Foreskin fibroblast (primary cell): ENCODE measurements at places on chromosomes 6 and 20.

GRCh38 chr6:88666901-88667300, 296.5 kb downstream of the RNGTT start:
- DNase-seq: no peak

DNA sequence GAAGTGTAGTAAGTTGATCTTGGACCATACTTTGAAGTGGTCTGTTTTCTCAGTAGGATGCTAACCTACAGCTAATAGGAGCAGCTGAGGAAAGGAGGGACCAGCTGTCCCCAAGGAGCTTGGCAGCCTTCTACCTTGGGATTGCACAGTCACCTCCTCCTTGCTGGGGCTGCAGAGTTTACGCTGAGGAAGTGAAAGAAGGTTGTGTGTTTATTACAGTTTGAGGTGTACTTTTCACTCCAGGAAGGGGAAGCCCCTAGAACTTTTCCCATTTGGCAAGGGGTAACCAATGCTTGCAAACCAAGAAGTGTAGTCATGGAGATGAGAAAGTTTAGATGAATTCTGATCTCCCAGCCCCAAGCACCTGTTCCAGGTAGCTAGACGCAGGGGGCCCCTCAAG, 58.8 kb downstream of the BMP6 start:
- DNase-seq: no peak

DNA sequence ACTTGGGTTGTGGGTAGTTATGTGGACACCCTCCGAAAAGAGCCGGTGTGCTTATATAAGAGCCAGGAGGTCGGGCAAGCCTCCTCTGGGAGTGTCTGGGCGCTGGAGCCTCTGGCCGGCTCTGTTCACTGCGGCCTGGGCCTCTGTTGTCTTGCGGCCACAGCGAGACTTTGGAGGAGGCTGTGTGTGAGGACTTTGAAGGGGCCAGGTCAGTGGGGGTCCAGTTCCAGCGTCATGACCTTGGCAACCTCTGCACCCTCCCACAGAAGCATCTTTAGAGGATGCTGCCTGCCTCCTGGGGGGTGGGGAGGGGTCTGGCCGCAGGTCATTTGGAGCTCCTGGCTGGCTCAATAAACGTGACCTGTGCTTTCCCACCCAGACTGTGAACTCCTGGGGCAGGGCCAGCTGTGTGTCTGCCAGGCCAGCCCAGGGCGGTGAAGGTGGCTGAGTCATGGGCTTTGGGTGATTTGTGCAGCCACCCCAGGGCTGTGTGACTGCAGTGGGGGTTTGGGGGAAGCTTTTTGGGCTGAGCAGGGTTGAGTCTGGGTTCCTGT, 1.2 kb downstream of the TCEA2 start:
- peak; percentile 60 for DNase-seq

DNA sequence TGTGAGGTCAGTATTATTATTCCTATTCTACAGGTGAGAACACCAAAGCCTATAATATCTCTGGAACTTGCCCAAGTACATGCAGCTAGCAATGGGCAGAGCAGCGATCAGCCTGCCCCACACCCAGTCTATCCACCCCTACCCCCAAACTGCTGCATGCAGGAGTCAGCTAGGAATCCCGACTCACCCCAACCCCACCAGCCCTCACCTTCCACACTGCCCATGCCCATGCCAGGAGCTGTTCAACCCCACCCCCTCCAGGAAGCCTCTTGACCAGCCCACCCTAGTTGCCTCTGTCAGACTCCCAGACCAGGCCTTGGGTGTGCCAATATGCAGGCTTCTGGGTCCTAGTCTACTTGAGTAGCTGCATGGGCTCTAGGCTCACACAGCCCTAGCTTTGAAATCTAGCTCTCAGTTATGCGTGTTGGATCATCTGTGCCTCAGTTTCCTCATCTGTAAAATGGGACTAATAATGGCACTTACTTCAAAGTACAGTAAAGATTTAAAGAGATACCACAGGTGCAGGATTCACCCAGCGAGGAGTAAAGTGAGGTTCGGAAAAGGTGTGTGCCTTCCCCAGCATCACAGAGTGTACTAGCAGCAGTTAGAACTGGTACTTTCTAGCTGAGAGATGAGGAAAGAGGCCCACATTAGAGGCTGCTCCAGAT, 173.2 kb downstream of the VEGFA start:
- no peak for DNase-seq

- no peak for DNase-seq
Observed at GRCh38 chr6:169858935-169859351, 107.5 kb downstream of the ERMARD start.

DNA sequence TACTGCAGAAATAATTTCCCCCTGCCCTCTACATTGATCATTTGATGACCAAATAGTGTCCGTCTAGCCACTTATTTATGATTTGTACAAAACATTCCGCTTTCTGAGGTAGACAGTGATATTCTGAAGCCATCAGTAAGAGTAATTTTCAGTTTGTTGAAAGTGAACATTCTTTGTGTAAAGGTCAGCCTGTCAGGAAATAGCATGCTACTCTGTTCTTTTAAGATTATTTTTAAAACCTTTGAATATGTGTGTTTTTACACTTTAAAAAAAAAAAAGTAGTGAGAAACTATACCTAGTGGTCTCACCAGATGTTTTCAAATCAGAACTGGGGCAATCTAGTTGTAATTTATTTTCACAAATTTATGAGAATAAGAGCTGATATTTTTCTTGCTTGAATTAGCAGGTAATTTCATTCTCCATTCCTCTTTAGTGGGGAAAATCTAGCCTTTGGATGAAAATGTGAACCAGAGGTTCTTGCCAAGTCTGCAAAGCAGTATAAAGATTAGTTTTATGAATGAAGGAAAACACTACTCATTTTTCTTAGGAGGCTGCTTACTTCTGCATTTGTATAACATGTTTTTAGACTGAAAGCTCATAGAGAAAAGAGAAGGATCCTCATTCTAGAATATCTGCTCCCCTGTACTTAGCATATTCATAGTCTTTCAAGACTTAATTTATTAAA, 12.1 kb upstream of the REV3L start:
- DNase-seq: no peak

DNA sequence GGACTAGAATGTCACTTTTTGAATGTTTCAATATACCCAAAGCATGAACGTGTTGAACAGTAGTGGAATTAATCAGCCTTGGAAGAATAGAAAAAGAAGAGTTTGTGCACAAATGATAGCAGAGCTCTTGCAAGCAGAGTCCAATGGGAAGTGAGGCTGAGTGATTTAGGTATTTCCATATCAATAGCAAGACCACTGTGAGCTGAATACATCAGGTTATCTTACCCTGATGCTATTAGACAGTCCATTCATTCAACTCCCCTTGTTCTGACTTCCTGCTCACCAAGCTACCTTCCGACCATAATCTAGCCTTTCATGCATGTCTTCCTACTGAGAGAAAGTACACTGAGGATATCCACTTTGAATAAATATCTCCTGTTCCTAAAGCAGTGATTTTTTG, 349.2 kb upstream of the RNF217 start:
- DNase-seq: no peak

DNA sequence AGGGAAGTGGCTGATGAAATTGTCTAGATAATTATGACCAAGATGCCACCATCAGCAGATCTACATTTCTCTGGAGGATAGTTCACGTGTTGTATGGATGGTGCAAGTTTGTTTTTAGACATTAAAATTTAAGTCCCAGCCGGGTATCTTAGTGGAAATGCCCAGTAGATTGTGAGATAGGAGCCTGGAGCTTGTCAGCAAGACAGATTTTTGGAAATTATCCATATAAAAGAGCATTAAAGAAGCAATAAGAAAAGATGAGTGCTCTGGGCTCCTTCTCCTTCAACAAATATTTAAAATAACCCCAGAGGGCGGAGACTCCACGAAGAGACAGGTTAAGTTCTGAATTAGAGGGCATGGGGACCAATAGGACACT, 47.6 kb upstream of the SMLR1 start:
- no peak for DNase-seq

GRCh38 chr6:117985916-117986315, 78.9 kb downstream of the SLC35F1 start:
- DNase-seq: no peak

DNA sequence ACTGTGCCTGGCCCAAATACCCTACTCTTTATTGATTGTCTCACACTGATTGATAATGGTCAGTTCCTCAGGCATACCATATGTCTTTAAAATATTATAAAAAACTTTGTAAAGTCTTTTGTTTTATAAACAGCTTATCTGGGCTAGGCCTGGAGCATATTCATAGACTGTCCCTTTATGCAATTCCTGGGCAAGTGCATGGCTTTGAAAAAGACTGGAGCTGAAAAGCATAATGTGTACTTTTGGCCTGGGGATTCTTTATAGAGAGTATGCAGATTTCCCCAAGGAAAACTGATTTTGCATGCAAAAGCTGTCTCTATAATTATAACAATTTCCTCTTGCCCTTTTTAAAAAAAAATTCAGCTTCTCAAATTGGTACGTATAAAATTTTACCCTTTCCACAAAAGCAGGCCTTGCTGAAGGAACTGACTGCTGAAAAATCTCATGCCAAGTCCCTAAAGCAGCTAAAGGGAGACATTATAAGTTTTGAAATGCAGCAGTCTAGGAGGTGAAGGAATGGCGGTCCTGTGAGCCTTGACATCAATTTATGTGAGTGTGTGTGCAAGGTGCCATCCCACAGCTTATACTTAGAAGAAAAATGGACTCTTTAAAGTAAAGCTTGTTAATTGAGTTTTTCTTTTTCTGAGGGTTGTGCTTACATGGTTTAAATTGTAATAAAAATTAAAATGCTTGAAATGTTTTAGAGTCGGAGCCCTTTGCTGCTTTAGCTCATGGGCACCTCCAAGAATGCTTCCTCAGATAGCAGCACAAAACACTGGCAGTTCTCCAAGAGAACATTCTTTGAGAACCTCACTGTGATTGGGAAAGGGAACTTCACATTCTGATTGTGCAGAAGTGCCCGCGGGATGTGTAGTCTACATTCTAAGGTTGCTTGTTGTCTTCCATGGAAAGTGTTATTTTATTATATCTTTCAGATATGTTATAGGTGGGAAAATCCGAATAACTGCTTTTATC, 43.9 kb downstream of the PLCB4 start:
- DNase-seq: peak; percentile 72

DNA sequence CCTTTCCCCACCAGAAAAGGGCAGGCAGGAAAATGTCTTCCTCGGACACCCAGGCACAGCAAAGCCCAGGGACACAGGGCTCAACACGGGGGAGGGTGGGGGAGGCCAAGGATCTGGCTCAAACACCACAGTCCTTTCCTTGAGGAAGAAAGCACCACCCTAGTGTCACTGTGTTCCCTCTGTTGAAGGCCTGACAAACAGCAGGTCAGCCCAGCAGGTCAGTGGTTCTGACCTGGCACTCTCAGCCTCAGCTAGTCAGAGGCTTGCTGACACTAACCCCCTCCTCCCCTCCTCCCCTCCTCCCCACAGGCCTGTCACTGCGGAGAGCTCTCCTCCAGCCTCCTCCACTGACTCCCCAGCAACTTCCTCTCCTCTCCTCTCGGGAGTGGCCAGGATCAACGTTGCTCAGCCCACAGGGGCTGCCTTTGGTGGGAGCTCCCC, 239.6 kb downstream of the LRFN2 start:
- DNase-seq: no peak

DNA sequence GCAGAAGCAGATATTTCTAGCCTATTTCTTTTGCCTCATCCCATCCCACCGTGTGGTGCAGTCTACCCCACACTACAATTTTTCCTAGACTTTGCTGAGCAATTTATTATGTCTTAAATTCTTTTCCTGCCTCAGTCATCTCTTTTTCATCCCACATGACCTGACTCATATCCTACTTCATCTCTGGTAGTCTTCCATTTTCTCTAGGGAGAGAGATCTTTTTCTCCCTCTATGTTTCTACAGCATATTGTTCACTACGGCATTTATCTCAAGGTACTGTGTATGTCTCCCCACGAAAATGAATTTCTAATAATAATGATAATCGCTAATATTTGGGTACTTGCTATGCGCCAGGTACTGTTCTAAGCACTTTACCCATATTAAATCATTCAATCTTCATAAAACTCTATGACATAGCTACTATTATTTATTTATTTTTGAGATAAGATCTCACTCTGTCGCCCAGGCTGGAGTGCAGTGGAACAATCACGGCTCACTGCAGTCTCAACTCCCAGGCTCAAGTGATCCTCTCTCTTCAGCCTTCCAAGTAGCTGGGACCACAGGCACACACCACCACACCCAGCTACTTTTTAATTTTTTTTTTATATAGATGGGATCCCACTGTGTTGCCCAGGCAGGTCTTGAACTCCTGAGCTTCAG, 15.6 kb downstream of the PDSS2 start:
- no peak for DNase-seq

DNA sequence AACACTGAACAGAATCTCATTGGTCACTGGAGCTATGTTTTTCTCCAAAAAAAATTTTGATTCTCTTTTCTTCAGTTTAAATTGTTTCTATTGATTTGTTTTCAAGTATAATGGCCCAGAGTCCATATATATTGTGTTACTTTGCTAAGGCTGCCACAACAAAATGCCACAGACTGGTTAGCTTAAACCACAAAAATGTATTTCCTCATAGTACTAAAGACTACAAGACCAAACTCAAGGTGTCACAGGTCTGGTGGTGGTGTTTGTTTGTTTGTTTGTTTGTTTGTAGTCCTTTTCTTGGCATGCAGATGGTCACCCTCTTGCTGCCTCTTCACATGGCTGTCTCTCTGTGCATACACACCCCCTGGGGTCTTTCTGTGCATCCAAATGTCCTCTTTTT, 34.0 kb downstream of the BMP5 start:
- DNase-seq: no peak

GRCh38 chr20:62900692-62901584, 25.4 kb downstream of the DIDO1 start:
- DNase-seq: peak; percentile 47

DNA sequence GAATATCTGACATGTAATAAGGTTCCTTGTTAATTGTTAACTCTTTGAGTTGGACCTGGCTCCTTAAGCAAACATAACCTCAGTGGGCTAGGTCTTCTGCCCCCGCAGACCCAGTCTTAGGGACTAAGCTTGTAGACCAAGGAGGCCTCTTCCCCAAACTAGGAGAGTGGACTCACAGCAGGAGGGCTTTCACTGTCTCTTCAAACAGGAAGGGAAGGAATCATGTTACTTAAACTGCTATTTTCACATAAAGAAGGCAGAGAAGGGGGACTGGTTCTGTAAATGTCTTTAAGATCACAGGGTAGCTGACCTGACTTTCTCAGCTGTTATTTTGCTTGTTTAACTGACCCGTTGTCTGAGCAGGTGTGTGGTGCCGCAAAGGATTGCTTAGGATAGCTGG, 34.9 kb upstream of the PRDM1 start:
- no peak for DNase-seq

GRCh38 chr6:123213921-123214320, 217.9 kb downstream of the CLVS2 start:
- DNase-seq: no peak

DNA sequence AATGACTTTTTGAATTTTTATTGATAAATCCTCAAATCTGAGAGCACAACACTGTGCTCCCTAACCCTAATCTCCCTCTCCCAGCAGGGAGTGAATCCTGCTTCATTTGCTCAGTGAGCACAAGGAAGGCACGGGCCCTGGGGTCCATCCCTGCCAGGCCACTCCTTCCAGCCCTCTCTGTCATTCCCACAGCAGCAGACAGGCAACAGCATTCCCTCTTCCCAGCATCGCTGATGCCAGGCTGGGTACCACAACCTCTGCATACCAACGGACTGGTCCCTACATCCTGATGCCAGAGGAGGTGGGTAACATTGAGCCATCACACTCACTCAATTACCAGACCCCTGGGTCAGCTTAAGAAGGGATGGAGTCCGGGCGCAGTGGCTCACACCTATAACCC, 34.2 kb downstream of the MRPL14 start:
- DNase-seq: no peak
